ENCODE measurements at places on chromosomes 3 and 15. TPM values are rescaled to one million over a fixed set of nuclear protein-coding genes. Genes with fewer than 3 reads are reported as not detected.

The TGM4 gene
- not detected for total RNA-seq

The GAP43 gene
- total RNA-seq: not detected

The ISLR gene
- total RNA-seq: 73.8 TPM

The SEMA4B gene
- 21.6 TPM for total RNA-seq

The SLTM gene
- total RNA-seq: 66.7 TPM

The GNAT1 gene
- total RNA-seq: not detected

The ZIC1 gene
- total RNA-seq: not detected

The FEZF2 gene
- total RNA-seq: not detected

The GOLGA8S gene
- total RNA-seq: under 0.01 TPM

The VGLL4 gene
- total RNA-seq: 45.7 TPM

The IGSF11 gene
- not detected for total RNA-seq

The STRA6 gene
- total RNA-seq: 52.7 TPM

The CAV3 gene
- total RNA-seq: not detected

The RPL4 gene
- total RNA-seq: 1,273 TPM

The SERPINI2 gene
- total RNA-seq: not detected

The RASGRP1 gene
- total RNA-seq: 9.5 TPM

The FANCD2OS gene
- not detected for total RNA-seq

The CFAP161 gene
- 0.86 TPM for total RNA-seq

The MME gene
- total RNA-seq: 479 TPM

The PSTPIP1 gene
- not detected for total RNA-seq

The SOX2 gene
- total RNA-seq: not detected

The P2RY14 gene
- total RNA-seq: not detected

The SEMA6D gene
- 3.0 TPM for total RNA-seq

The ARHGEF26 gene
- 1.7 TPM for total RNA-seq

The BSN gene
- total RNA-seq: under 0.01 TPM

The GASK1A gene
- total RNA-seq: 0.32 TPM
